IMR-90 (cell line): ENCODE measurements at places on chromosomes 5 and 9.

DNA sequence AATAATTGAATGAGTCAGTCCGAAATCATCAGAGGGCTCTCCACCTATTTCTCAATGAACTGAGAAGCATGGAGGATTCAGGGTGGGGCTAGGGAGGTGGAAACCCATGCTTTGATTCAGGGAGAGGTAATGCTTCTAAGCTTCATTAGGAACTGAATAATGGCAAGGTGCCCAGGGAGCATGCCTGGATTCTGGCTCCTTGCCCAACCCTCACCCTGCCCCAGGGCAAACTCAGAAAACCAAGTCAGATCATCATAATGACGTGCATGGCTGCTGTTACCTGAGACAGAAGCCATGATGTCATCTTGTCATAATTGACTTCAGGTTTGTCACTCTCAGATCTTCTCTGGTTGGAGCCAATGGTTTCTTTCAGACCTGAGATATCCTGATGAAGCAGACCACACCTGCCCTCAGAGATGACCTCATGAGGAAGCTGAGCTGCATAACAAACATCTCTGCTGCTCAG, 199.6 kb downstream of the SYK start:
- DNase-seq: peak; percentile 61

GRCh38 chr9:106649664-106650063, 213.3 kb upstream of the ZNF462 start:
- DNase-seq: no peak

DNA sequence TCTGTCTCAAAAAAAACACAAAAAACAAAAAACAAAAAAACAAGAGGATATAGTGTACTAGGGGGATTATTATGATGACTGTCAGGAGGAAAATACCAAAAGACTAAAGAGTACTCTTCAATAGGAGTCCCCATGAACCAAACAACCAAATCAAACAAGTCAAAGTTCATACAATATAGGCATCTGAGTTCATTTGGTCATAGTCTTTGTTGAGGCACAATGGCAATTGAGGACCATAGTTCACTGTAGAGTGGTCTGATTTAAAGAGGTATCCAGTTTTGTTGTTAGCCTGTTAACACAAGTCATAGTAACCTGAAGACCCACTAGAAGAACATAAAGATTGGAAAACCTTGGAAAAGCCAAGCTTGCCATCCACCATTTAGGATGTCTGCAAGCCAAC, 11.3 kb upstream of the UBTD2 start:
- DNase-seq: no peak

DNA sequence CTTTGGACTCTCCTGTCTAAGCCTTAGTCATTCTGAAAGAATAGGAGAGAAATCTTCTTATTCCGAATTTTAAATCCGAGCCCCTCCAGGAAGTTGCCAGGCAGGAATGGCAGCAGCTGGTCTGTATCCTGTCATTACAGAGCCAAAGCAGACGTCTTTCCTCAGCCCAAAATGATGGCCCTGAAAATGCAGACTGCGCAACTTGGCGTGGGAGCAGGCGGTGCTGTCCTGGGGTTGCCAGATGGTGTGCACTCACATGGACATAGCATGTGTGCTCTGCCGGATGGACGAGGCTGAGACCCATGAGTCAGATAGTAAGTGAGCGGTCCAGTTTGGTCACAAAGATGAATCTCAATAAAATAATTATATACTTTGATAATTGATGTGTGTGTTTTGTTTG, 410.4 kb downstream of the KCTD16 start:
- DNase-seq: peak; percentile 1

- no peak for DNase-seq
Observed at GRCh38 chr5:102229685-102230084, 66.4 kb downstream of the SLCO4C1 start.

DNA sequence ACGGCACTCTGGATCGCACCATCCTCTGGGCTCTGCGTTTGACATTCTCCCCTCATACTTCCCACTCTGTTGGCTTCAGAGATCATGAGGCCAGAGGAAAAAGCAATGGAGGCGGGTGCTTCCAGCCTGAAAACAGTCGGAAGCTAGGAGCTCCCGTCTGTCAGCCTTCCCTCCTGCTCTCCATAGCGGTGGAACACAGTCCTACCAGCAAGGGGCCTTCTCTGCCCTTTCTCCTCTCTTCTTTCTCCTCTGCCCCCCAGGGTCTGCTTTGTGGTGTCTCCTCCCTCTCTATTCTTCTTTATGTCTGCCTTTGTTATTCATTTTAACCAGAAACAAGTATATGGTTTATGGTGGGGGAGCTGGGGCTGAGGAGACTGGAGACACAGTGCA, 152.5 kb upstream of the NFIB start:
- DNase-seq: no peak

- peak; percentile 98 for DNase-seq
Observed at GRCh38 chr5:72347801-72348308, 27.7 kb downstream of the PTCD2 start.

DNA sequence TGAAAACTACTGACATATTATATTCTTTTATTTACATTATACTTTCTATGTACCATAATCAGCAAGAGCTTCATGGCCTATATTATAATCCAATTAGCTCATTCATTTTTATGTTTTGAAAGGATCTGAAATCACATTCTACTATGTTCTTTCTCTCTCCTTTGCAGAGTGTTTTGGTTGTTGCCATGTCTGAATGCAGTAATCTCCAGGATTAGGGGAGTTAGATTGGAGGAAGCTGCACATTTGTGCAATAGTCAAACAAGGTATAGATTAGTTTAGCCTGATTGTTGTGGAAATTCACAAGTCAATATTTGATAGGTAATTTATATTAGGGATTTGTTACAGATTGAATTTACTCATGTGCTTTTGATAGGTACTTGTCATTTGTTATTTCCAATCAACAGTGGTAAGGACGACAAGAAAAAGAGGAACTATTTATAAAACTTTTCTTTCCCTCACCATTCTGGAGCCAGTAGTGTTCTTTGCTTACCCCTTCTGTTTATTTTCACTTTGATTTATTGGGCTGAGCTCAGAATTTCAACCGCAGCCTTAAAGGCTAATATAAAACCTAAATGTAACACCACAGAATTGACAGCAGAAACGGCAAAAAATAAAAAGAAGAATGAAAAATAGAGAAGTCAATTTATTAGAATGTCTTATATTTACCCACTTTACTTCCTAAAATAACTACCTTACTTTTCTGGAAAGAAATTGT, 597.0 kb downstream of the CHSY3 start:
- DNase-seq: no peak

DNA sequence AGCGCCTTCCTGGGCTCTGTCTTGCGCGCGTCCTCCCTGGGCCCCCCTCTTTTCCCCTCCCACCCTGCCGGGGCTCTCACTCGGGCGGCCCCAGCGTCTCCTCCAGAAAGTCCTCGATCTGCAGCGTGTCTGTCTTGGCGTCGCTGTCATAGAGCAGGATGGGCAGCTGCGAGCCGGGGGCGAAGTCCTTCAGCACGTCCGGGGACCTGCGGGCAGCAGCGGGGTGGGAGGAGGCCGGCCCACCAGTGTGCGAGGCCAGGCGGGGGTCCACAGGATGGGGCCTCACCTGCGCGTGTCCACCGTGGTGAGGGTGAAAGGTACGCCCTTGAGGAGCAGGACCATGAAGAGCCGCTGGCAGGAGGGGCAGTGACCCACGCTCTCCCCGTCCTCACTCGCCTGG, 1.0 kb downstream of the CLIC3 start:
- DNase-seq: no peak

DNA sequence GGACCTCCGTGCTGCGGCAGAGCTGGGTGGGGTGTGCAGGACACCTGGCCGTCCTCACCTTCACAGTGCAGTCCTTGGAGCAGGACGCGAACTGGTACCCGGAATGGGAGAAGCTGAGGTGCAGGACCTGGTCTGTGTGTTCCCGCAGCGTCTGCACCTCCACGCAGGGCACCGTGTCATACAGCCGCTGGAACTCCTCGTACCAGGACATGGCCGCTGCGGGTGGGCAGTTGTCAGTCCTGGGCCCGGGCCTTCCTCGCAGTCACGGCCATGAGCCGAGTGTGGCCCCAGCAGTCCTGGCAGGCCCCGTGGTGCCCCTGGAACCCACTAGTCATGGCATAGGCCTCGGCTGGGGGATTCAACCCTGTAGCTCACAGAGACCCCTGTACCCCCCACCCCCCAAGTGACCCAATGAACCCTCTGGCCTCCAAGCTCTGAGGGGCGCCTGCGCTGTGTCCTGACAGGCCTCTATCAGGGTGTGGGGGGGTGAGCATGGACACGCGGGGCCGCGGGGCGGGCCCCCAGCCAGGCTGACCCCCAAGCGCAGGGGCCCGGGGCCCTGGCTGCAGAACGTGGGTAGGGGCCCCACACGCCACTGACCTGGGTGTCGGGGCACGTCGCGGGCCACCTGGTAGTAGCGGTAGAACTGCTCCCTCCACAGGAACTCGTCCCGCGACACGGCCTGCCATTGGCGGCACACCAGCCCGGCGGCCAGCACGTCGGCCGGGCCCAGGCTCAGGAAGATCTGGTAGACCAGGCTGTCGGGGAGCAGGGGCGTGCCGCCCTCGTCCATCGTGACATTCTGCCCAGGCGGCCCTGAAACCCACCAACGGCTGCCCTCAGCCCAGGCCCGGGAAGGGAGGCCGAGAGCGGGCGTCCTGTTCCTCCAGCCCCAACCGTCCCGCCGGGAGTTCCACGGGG, 987 bp downstream of the FBXW5 start:
- DNase-seq: no peak

DNA sequence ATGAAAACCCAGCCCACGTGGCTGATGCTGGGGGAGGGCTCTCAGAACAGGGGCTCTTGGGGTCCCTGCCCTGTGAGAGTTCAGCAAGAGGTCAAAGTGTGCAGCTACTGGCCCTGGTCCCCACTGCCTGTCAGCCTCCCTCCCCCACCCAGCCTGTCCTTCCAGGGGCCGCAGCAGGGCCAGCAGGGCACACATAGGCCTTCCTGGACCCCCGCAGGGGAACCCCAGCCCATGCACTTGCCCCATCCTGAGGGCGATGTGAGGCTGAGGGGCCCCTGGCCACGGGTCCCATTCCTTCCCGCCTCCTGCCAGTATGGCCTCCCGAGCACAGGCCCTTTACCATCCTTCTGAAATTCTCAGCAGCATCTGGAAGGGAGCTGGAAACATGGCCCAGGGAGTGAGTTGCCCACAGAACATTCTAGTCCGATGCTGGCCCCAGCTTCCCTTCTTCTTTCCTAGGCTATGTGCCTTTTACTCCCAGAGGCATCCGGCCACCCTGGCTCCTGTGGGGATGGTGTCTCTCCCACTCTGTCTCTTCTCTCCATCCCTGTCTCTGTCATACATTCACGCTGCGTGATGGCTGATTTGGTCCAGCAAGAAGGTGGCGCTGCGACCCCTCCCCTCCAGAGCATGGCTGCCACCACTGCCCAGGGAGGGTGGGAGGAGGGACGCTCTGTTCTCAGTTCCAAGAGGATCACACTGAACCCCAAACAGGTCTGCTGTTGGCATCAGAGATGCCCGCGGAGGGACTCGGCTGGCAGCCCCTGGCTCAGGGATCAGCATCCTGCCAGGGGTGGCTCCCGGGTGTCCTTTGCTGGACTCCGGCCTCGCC, 19.6 kb downstream of the MRPL36 start:
- no peak for DNase-seq

DNA sequence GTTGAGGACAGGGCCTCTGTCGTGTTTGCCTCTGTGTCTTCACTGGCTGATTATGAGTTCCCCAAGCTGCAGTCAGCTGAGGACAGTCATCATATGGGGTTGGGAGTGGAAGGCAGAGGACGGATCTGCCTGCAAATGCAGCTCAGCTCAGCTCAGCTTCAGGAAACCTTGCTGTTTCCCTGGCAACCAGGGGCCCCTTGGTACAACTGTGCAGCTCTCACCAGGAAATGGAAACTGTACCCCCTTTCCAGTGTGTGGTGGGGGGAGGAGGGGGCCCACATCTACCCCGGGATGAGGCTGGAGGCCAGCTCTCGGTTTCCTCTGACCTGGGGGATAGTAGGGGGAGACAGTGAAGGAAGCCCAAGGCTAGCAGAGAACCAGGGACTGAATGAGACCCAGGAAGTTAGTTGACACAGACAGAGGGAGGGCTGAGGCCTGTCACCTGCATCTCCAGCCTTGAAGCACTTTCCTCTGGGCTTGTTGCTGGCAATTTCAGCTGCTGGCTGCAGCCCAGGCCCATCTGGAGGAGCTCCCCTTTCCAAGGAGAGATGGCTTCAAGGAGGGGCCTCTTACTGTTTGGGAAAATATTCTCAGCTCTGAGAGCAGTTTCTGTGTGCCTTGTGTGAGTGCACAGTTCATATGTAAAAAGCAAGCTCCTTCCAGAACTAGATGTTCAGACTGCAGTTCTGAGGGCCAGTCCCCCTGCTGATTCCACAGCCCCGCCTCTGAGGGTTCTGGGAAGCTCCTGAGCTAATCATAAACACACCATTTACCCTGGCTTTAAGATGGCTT, 6.9 kb downstream of the ANXA6 start:
- peak; percentile 47 for DNase-seq

GRCh38 chr5:172168311-172168710, 19.7 kb downstream of the STK10 start:
- DNase-seq: no peak

GRCh38 chr9:6525326-6526045, 112.5 kb downstream of the UHRF2 start:
- DNase-seq: peak; percentile 86

DNA sequence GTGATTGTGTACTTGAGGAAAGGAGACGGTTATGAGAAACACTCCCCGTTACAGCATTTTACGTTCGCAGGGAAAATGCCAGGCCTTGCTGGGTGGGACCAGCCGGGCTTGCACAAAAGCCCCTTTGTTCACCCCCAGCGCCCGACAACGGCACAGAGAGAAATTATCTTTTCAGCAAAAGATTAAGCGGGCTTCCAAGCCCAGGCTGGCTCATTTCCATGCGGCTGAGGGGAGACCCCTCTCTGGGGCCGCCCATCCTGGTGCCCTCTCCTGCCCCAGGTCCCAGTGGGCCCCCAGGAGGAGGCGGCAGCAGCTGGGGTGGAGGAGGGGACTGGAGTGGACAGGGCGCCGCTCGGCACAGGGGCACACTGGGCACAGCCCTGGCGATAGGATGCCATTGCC, 50.8 kb upstream of the NOTCH1 start:
- DNase-seq: no peak

DNA sequence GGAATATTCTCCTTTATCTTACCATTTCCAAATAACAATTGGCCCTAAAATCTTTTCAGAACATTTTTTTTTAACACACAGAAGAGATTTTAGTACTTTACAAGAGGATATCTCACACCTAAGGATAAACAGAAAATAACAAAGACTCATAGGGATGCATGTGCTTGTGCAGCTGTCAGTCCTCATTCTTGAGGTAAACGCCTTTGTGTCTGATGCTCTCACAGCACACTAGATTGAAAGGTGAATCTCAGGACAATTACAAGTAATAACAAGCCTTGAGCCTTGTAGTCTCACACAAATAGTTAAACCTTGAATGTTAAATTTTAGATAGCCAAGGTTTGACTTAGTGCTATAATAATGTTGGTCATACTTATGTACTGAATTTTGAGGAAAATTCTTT, 439.2 kb downstream of the PTPRD start:
- no peak for DNase-seq
